ENCODE measurements at places on chromosomes 1 and 21.
A peak's percentile ranks its signal among the peaks of the same experiment; 100 is the strongest.

- DNase-seq: no peak
Measured at GRCh38 chr1:227951624-227952373, 4.1 kb upstream of the WNT9A start.

DNA sequence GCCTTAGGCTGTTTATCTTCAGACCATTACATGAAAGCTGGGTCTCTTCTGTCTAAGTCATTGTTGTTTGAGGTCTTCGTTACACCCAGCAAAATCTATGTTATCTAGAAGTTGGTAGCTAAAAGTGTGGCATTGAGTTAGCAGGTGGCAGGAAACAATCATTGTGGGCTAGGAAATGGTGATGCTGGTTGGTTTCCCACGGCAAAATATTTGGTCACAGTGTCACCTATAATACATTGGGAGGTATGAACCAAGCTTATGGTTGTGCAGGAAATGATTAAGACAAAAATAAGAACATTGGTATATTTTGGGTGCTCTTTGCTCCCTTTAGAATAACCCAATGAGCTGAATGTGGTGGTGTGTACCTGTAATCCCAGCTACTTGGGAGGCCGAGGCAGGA lies 169.7 kb downstream of the TRIM33 start:
- no peak for DNase-seq

GRCh38 chr1:89462250-89462649 lies 62.4 kb upstream of the LRRC8B start:
- no peak for DNase-seq

- DNase-seq: no peak
Measured at GRCh38 chr1:151720125-151720524, 1.2 kb upstream of the RIIAD1 start.

- peak; percentile 76 for DNase-seq
Measured at GRCh38 chr1:56070601-56071000, 508.8 kb downstream of the PLPP3 start.

GRCh38 chr1:85447006-85447943 lies 17.7 kb downstream of the DDAH1 start:
- no peak for DNase-seq

GRCh38 chr1:112309499-112309898 lies 86.5 kb upstream of the CTTNBP2NL start:
- no peak for DNase-seq

DNA sequence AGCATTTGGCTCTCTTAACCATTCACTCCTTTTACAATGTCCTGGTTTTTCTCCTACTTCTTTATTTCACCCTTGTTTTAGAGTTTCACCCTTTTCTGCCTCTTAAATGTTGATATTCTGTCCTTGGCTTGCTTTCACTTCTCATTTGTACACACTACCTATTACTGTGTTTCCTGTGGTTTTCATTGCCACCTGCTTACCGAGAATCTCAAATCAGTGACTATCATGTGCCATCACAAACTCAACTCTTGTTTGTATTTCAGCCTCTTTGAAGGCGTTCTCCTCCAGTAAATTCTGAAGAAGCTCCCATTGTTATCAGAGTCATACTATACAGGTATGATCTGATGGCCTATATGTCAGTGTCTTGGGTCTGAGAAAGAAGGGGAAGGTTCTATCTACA lies 65.7 kb downstream of the NPHS2 start:
- no peak for DNase-seq

- no peak for DNase-seq
Measured at GRCh38 chr1:221397606-221398005, 344.3 kb downstream of the DUSP10 start.

GRCh38 chr1:37053173-37053572 lies 18.9 kb upstream of the GRIK3 start:
- no peak for DNase-seq

DNA sequence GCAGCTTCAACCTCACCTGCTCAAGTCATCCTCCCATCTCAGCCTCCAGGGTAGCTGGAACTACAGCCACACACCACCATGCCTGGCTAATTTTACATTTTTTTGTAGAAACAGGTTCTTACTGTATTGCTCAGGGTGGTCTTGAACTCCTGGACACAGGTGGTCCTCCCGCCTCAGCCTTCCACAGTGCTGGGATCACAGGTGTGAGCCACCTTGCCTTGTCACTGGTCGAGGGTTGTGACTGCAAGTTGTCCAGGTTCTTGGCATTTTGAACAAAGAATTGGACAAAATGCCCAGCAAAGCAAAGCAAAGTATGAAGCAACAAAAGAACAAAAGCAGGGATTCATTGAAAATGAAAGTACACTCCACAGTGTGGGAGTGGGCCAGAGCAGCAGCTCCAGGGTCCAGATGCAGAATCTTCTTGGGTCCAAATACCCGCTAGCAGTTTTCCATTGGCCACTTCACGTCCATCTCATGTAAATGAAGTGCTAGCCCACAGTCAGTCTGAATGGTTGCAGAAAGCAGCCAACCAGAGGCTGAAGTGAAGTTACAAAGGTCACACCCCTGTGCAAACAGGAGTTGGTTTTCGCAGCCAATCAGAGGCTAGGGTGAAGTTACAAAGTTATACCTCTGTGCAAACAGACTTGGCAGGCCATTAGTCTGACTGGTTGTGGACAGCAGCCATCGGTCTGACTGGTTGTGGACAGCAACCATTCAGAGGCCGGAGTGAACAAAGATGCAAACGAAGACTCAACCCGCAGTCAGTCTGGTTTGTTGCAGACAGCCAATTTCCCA lies 109.5 kb upstream of the KIF26B start:
- DNase-seq: no peak

DNA sequence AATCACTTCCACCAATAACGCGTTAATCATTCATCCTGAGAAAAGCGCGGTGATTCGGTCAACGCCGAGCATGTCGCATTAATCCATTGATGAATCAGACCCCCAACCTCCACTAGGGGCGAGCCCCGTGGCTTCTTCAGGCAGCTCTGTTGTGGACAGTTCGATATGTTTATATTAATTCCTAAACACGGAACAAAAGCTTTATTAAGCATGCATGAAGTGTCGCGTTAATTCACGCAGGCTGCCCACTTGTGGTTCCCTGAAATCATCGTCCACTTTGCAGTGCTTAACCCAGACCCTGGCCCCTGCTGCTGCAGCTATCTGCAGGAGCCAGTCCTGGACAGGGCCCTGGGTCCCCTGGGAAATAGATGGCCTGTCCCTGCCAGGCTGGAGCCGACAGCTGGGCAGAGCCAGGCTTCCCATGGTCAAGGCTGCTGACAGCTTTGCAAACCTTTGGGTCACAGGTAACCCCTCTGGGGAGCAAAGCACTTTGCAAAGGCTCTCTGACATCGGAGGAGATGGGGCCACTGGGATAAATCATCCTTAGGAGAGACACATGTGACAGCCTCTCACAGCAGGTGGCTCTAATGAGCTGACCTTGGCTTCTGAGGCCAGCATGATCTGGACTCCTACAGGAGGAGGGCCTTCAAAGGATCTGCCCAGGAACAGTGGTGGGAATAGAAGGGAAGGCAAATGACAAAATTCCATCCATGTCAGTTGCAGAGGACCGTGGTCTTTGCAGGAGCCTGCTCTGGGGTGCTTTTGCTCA lies 137.0 kb upstream of the AJAP1 start:
- DNase-seq: no peak
